ENCODE measurements at places on chromosomes 11 and 22. TPM values are rescaled to one million over a fixed set of nuclear protein-coding genes. Genes with fewer than 3 reads are reported as not detected.

The SAA4 gene
- total RNA-seq = not detected

The OR6A2 gene
- 0.15 TPM for total RNA-seq

The CCDC116 gene
- total RNA-seq = 0.08 TPM

The OR52A5 gene
- total RNA-seq = not detected

The TRMT2A gene
- 45.0 TPM for total RNA-seq

The FXYD6 gene
- total RNA-seq = not detected

The MYRF gene
- total RNA-seq = 1.6 TPM

The MYOD1 gene
- not detected for total RNA-seq

The NPTXR gene
- total RNA-seq = 0.60 TPM

The BIK gene
- total RNA-seq = not detected

The USP28 gene
- total RNA-seq = 23.4 TPM

The KCTD21 gene
- total RNA-seq = 12.2 TPM

The DAGLA gene
- 0.98 TPM for total RNA-seq

The C11orf16 gene
- total RNA-seq = not detected

The APOC3 gene
- not detected for total RNA-seq

The ANKK1 gene
- total RNA-seq = 0.12 TPM

The MUC5B gene
- not detected for total RNA-seq

The MTMR3 gene
- 18.8 TPM for total RNA-seq

The C11orf52 gene
- total RNA-seq = 0.38 TPM

The MMP1 gene
- 73.8 TPM for total RNA-seq

The BTBD10 gene
- 89.0 TPM for total RNA-seq

The ATP6V1E1 gene
- 143 TPM for total RNA-seq

The OR10D3 gene
- not detected for total RNA-seq

The DMC1 gene
- total RNA-seq = 1.1 TPM

The OR4A16 gene
- total RNA-seq = not detected

The KCNJ11 gene
- total RNA-seq = not detected

The BBS1 gene
- total RNA-seq = 18.4 TPM

The PATE2 gene
- 0.15 TPM for total RNA-seq

The LARGE2 gene
- total RNA-seq = not detected

The IL17REL gene
- not detected for total RNA-seq

The SOX6 gene
- 8.0 TPM for total RNA-seq

The NKAPD1 gene
- total RNA-seq = 19.3 TPM

The CTSF gene
- 11.3 TPM for total RNA-seq

The ELF5 gene
- not detected for total RNA-seq

The OR52E5 gene
- total RNA-seq = not detected

The ADORA2A gene
- total RNA-seq = 15.0 TPM

The BRSK2 gene
- total RNA-seq = 0.23 TPM

The OR4D5 gene
- total RNA-seq = not detected

The SLC15A3 gene
- 8.8 TPM for total RNA-seq

The SCN2B gene
- not detected for total RNA-seq

The CLCF1 gene
- 3.9 TPM for total RNA-seq

The CASP5 gene
- total RNA-seq = not detected

The XKR3 gene
- total RNA-seq = not detected

The P2RY2 gene
- total RNA-seq = not detected

The CECR2 gene
- under 0.01 TPM for total RNA-seq

The CENPM gene
- total RNA-seq = 9.2 TPM

The SLC25A18 gene
- total RNA-seq = not detected

The CD248 gene
- 2.6 TPM for total RNA-seq

The THRSP gene
- not detected for total RNA-seq

The POU2AF2 gene
- not detected for total RNA-seq

The ZP1 gene
- 0.12 TPM for total RNA-seq

The SLC1A2 gene
- total RNA-seq = 71.1 TPM
